Cortex of kidney (tissue), 1 donor: ENCODE measurements at places on chromosomes 2 and 18.

- DNase-seq = no peak
Observed at GRCh38 chr2:95272781-95273180, 1.5 kb upstream of the PROM2 start.

DNA sequence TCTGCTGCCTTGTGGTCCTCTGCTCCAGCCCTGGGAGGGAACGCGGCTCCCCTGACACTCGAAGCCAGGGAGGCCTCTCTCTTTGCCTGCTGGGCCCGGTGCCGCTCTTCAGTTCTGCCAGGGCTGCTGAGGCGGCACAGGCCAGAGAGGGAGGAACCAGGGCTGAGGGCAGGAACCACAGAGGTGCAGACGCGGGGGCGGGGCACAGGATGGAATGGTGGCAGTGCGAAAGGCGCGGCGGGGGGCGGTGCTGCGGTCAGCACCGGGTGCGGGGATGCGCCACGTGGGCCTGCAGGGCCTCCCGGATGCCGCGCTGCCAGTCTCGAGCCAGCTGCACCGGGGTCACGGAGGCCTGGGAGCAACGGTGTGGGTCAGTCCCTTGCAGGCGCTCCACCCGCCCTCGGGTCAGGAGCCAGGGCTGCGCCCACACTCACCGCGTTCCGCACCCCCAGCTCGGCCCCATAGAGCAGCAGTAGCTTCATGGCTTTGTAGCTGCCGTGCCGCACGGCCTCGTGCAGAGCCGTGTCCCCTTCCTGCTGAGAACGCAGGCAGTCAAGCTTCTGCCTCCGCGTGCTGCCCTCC, 4.4 kb downstream of the ANKRD23 start:
- DNase-seq = no peak

- no peak for DNase-seq
Observed at GRCh38 chr2:160209516-160209856, 9.4 kb upstream of the ITGB6 start.

DNA sequence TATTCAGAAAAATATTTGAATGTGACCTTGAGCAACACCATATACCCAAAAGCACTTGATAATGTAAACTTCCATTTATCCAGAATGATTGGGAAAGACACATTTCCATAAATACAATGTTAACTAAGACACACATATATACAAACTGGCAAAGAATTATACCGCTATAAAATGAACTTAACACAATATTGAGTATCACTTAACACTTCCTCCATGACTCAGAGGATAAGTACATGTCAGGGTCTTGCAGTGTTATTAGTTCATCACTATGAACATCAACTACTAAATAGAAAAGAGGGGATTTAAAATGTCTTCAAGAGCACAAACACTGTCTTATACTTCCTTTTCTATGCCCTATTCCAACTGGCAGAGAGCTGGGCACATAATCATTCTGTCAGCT, 18.6 kb downstream of the WDSUB1 start:
- no peak for DNase-seq

GRCh38 chr18:5294457-5295230, 882 bp downstream of the ZBTB14 start:
- no peak for DNase-seq

GRCh38 chr2:226184540-226184939, 615.1 kb downstream of the IRS1 start:
- DNase-seq = no peak
